Urothelium cell line (cell line): ENCODE measurements at places on chromosomes 12 and 14.

DNA sequence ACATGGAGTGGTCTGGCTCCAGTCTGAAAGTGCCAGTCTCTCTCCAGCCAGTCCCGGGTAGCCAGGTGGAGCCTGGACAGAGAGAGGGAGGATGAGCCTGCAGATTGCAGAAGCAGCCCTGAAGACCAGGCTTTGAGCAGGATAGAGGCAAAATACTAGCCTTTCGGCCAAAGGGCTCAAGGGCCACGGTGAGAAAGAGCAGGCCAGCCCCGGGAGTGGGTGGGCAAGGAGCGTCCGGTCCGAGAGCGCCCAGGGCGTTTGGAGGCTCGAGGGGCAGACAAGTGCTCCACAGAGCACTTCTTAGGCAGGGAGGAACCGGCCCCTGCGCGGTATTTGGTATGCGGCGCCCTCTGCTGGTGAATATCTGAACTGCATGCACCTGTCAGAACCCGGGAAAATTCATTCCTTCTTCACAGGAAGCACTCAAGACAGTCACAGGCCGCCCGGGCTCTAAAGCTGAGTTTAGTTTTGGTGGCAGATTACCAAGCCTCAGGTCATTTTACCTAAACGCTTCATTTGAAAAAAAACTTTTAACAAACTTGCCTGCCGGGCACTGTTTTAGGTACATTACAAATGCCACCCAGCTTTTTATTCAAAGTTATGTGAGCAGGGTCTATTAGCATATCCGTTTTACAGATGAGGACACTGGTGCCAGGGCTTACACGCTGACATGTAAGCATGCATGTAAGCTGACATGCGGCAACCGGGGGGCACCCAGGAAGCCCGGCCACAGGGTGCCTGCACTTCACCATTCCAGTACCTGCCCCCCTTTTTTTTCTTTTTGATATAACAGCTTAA, 21.0 kb upstream of the PSMC1 start:
- DNase-seq: peak; percentile 72

DNA sequence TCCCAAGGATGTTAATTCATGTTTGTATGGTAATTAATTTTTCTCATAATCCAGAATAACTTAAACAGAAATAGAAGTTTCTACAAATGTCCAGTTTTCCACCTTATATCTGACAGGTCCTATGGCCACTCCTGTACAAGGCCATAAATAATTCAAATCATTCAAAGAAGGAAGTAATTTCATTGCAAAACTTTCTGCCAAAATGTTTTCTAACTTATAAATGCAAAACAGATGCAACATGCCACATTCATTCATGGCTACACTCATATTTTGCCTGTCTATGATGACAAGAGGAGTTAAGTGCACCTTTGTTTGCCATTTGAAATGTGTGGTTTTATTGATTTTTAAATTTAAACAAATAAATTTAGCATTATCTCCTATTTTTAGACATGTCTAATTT, 34.4 kb downstream of the ITPR2 start:
- no peak for DNase-seq

GRCh38 chr14:91516663-91517388, 6.7 kb upstream of the PPP4R3A start:
- no peak for DNase-seq

GRCh38 chr14:78530078-78530477, 359.9 kb downstream of the NRXN3 start:
- peak; percentile 43 for DNase-seq

DNA sequence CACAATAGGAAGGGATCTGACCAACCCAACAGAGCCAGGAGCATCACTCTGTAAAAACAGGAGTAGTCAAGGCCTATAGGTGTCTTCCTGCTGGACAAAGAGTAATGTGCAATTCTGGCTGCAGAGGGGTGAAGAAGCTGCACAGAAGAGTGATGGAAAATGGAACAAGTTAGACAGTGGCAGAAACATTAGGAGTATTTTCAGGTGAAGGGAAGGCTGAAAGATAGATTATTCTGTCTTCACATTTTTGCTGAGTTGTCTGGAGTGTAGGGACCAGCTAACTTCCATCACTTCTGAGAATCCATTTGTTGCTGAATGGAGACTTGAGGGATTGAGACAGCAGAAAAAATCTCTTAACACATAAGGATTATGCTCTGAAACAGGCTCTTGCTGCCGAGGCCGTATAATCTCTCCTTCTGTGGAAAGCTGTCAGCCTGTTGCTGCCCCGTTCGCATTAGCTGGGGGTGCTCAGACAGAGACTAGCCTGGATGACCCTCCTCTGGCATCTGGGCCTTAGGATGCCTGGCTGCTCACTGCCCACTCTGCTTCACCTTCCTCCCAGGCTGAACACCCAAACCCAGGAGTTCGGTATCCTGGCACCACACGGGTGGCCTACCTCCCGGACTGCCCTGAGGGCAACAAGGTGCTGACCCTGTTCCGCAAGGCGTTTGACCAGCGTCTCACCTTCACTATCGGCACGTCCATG, 3.1 kb upstream of the ARHGEF25 start:
- DNase-seq: no peak

GRCh38 chr12:79920421-79921238, 14.3 kb downstream of the PPP1R12A start:
- no peak for DNase-seq

GRCh38 chr14:33280646-33281045, 342.0 kb downstream of the NPAS3 start:
- peak; percentile 19 for DNase-seq

GRCh38 chr12:530821-531220, 71.1 kb downstream of the B4GALNT3 start:
- no peak for DNase-seq

GRCh38 chr12:48424644-48425043, 47.7 kb upstream of the ANP32D start:
- DNase-seq: no peak

GRCh38 chr12:1644534-1645438, 15.8 kb downstream of the WNT5B start:
- DNase-seq: no peak

GRCh38 chr12:95445884-95446505, 28.0 kb upstream of the METAP2 start:
- DNase-seq: no peak

GRCh38 chr12:120136093-120136770, 19.7 kb upstream of the RAB35 start:
- DNase-seq: no peak

- no peak for DNase-seq
Observed at GRCh38 chr12:100566887-100567637, 6.4 kb upstream of the GAS2L3 start.

DNA sequence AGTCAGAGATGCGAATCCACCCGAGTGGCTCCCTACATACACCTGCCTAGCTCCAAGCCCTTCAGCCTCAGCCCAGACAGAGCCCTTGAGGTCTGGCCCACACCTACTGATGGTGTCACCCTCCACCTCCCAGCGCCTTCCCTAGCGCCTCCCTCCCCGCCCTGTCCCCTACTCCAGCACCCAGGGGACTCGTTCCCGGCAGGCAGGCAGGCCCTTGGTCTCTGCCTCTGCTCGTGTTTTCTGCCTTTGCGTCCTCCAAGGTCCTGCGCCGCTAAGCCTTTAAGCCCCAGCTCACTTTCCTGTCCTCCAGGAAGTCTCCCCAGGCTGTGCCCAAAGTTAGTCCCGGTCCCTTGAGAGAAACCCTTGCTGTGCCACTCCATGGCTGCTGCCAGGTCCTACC, 12.7 kb downstream of the INF2 start:
- no peak for DNase-seq

DNA sequence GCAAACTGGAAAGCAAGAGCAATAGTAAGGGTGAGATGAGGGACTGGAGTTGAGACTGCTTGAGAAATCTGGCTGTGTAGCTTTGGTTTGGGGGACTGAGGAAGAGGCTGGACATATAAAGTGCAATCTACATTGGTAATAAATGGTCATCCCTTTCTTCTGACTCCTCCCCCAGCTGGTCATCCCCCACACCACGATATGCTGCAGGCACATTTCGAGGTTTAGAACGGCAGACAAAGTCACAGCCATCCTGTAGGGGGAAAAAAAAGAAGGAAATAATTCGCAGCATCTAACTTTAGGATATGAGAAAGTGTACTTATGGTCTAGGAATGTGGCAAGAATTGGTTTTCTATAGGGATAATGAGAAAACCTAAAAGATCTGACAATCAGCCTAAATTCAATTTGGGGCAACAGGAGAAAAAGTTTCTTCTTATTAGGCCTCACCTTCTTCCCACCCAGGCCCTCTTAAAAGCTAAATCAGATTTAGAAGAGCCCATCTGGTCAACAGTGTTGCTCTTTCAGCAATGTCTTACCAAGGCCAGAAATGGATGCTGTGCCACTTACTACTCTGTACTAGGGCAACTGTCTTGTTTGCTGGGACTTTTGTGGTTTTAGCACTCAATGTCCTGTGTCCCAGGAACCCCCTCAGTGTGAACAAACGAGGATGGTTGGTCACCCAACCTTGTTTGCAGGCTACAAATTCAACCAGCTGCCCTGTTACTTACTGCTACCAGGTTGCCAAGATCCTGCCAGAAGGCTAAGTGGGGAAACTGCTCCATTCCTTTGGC, 7.6 kb downstream of the M6PR start:
- no peak for DNase-seq

DNA sequence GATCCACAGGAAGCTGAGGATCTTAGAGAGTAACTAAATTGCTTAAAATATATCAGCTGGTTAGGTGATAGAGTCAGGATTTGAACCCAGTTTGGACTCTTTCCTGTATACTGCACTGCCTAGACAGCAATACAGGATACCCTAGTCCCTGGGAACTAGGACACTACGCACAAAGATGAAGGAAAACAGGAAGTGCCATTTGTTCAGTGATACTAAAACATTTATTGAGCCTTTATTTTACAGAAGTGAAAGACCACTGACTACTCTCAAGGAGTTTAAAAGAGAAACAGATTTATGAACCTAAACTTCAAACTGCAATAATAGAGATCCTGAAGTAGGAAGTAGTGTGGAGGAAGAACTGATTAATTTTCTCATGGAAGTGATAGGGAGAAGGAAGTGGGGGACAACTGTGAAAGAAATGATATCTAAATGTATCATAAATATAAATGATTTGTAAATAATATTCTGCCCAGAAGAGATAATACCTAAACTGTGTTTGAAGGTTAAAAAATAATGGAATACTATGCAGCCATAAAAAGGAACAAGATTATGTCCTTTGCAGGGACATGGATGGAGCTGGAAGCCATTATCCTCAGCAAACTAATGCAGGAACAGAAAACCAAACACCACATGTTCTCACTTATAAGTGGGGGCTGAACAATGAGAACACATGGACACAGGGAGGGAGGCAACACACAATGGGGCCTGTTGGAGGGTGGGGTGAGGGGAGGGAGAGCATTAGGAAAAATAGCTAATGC, 18.2 kb downstream of the MSRB3 start:
- no peak for DNase-seq

DNA sequence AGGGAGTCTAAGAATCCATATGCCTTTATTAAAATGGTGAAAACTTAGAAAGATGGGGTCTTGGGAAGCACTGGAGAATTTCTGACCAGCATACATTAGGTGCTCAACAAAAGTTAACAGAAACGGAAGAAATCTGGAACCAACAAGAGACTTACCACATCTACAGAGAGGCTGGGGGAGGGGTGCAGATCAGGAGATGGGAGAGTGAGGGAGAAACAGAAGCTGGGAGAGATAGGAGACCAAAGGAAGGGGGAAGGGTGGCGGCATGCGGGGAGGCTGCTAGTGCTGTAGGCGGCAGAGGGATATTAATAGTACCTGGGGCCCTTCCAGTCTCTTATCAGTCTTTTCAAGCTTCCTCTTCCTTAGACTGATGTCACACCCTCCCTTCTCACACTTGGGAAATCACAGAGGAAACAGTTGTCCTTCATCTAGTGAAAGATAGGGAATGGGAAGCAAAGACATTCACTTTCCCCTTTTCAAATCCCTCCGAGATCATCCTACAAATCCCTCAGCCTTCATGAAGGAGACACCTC, 18.1 kb downstream of the ZBTB39 start:
- DNase-seq: no peak

DNA sequence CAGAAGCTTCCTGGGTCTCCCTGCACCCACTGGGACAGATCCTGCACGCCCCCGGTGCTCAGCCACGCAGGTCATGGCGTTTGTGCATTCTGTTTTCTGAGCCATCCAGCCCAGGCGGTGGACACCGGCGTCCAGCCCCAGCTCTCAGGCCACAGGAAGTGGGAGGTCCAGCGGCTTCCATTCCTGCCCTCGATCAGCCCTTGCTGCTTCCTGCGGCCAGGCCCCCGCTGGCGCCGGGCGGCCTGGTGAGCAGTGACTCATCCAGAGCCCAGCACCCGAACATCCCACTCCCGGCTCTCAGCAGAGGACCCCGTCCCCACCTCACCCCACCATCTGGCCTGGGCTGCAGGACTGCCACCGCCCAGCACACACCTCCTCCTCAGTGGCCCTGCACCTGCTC, 18.0 kb upstream of the NUDT14 start:
- no peak for DNase-seq

DNA sequence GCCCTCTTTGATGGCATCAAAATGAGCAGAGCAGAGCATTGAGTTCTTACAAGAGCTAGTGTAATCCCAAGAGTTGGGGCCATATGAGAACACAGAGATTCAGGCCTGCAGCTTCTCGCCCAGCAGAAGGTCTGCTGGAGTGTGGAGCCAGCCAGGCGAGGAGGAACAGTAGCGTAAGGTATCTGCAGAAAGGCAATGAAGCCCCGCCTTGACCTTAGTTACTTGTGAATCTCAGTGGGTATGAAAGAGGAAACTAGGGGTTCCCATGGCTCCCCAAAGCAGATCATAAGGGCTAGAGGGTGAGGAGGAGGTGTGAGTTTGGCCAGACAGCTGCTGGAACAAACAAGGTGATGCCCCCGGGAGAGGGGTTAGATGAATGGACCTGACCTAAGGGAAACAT, 49.4 kb downstream of the SLC8A3 start:
- no peak for DNase-seq

GRCh38 chr14:96364962-96365361, 1.6 kb downstream of the GSKIP start:
- DNase-seq: no peak

DNA sequence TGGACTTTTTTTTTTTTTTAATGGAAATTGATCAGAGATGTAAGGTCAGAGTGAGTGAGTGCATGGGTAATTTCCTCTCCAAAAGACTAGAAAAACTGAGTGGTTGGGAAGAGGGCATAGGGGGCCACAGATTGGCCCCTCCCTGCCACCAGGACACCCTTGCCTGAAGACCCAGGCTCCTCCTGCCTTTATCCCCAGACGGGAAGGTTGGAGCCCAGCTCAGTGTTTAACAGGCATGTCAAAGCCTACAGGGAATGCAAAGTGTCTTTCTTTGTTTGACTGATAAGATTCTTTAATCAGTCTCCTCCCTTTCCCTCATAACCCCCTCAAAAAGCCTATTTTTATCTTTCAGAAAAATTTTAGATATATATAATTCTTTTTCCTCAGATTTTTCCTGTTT, 50.3 kb downstream of the IRAK3 start:
- no peak for DNase-seq

DNA sequence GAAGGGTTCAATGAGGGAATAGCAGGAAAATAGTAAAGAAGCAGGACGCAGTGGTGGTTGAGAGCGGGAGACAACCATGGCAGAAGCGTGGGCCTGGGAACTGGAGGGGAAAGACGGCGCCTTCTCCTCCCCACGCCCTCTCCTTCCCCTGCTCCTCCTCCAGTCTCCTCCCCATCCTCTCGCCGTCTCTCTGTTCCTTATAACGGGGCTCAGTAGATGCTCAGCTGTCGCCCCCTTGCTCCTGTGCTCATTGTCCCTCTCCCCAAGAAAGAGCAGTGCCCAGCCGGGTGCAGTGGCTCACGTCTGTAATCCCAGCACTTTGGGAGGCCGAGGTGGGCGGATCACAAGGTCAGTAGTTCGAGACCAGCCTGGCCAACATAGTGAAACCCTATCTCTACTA, 142.0 kb downstream of the BCL11B start:
- no peak for DNase-seq

- DNase-seq: no peak
Observed at GRCh38 chr12:1924996-1925683, 6.7 kb upstream of the CACNA2D4 start.
